Chondrocyte (in vitro differentiated cells): ENCODE measurements at places on chromosomes 13 and 19. TPM values are rescaled to one million over a fixed set of nuclear protein-coding genes. Genes with fewer than 3 reads are reported as not detected.

DNA sequence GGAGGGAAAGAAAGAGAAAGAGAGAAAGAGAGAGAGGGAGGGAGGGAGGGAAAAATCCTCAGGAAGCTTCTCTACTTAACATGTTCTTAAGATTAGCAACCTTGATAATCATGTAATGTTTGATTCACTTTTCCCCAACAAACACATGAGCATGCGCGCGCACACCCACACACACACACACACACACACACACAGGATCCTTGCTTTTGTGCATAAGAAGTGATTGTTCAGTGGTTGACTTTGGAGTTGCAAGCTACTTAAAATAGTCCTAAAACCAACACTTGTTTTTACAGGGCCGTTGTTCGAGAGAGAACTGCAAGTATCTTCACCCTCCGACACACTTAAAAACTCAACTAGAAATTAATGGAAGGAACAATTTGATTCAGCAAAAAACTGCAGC, 100.0 kb upstream of the RAP2A start:
- H3K4me1 ChIP-seq = peaks cover 28% of the 10 kb centered on the region
- no peak overlapping the region for H3K27ac ChIP-seq
- no peaks in the 10 kb centered on the region for H3K27me3 ChIP-seq
- no peak overlapping the region for H3K4me3 ChIP-seq
- no peak for DNase-seq

DNA sequence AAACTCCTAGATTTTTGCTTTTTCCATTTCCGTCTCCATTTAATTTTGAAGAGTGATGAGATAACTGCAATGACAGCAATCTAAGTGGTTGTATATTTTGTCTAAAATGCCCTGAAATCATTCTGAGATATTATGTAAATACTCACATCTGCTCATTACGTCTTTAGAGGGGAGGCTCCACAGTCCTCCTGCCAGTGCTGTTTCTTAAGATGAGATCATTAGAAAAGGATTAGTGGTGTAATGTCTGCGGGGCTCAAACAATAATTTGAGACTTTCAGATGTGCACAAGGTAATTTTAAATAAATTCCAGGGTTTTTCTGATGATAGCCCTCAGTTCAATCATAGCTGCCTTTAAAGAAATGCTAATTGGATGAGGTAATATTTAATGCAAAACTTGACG, 437.9 kb downstream of the FOXO1 start:
- H3K27me3 ChIP-seq = no peaks in the 10 kb centered on the region
- no peak overlapping the region for H3K27ac ChIP-seq
- H3K4me3 ChIP-seq = no peak overlapping the region

DNA sequence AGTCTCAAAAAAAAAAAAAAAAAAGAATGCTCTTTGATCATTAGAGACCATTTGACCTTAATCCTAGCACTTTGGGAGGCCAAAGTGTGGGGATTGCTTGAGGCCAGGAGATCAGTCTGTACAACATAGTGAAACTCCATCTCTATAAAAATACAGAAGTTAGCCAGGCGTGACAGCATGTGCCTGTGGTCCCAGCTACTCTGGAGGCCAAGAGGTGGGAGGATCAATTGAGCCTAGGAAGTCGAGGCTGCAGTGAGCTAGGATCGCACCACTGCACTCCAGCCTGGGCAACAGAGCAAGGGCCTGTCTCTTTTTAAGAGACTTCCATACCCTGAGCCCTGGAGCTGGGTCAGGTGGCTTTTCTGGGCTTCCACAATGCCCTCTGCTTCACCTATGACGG, 11.5 kb upstream of the COLGALT1 start:
- H3K36me3 ChIP-seq = no peaks in the 10 kb centered on the region
- H3K4me3 ChIP-seq = no peak overlapping the region
- H3K27me3 ChIP-seq = no peaks in the 10 kb centered on the region

- H3K27me3 ChIP-seq = no peaks in the 10 kb centered on the region
- peaks cover 57% of the 10 kb centered on the region for H3K36me3 ChIP-seq
- peaks cover 45% of the 10 kb centered on the region for H3K4me1 ChIP-seq
- peak overlapping the region; percentile 57 for H3K27ac ChIP-seq
Observed at GRCh38 chr13:110509478-110509926, 52.0 kb downstream of the RAB20 start.

DCT gene
- total RNA-seq = not detected in 3 replicates

GRCh38 chr19:7900401-7900870, 3.2 kb upstream of the MAP2K7 start:
- H3K27me3 ChIP-seq = no peaks in the 10 kb centered on the region

DNA sequence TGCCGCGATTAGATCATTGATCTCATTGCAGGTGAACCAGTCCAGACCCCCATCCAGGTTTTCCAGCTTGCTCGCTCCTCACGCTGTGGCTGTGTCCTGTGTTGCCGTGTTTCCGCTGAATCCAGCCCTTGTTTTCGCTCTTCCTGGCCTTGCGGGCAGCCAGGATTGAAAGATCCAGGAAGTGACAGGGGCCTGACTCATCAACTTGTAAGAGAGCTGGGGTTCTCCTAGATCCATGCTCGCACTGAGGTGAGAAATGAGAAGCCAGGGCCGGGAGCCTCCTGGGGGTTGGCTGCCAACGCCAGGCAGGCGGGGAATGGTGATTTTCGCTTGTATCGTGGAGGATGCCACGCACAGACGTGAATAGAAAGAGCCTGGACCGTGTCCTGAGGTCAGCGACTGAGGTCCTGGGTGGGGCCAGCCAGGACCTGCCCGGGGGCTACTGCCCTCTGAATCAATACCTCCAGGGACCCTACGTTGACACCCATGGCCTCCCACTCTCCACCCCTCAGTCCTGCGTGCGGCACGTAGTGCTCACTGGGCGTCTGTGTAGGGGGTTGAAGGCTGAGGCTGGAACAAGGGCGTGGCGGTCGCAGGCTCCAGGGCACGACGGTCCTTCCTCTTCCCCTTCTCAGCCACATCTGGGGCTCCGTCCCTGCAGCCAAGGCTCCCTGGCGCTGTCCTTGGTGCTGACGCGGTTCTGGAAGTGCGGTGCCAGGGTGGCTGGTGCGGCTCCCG, 7.3 kb upstream of the PTPRH start:
- DNase-seq = no peak
- no peaks in the 10 kb centered on the region for H3K27me3 ChIP-seq
- H3K4me3 ChIP-seq = peak overlapping the region; percentile 85
- H3K36me3 ChIP-seq = peaks cover 2% of the 10 kb centered on the region
- H3K27ac ChIP-seq = peak overlapping the region; percentile 97

- H3K4me1 ChIP-seq = peaks cover 29% of the 10 kb centered on the region
- H3K4me3 ChIP-seq = no peak overlapping the region
Observed at GRCh38 chr19:48711106-48711662, 8.3 kb downstream of the MAMSTR start.

KIR2DL3 gene
- total RNA-seq = not detected in 3 replicates

GRCh38 chr13:45751885-45752284, 49.8 kb downstream of the CBY2 start:
- no peaks in the 10 kb centered on the region for H3K36me3 ChIP-seq
- H3K4me1 ChIP-seq = no peaks in the 10 kb centered on the region
- peaks cover 6% of the 10 kb centered on the region for H3K27me3 ChIP-seq
- no peak overlapping the region for H3K27ac ChIP-seq
- no peak for DNase-seq

DNA sequence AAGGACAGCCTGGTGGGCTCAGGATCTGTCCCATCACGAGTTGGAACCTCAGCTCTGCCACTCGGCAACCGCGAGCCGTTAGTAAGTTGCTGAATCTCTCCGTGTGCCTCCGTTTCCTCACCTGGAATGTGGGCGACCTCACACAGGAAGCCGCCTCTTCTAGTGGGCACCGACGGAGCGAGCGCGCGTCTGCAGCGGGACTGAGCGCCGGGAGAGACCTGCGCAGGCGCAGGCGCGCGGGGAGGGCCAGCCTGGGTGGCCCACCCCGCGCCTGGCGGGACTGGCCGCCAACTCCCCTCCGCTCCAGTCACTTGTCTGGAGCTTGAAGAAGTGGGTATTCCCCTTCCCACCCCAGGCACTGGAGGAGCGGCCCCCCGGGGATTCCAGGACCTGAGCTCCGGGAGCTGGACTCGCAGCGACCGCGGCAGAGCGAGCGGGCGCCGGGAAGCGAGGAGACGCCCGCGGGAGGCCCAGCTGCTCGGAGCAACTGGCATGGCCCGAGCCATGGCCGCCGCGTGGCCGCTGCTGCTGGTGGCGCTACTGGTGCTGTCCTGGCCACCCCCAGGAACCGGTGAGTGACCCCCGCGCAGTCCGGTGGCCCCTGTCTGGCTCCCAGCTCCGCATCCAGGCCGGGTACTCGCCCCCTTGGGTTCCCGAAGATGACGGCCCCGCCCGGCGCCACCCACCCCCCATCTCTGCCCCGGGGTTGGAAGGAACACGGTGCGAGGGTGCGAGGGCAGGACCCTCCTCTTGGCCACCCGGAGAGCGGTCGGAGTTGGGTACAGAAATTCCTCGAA, at the start of gene PVR:
Gene PVR, plus strand, starts transcription at position 306 of the 797 bp plus-strand sequence. Its CDS starts 187 bp downstream, at position 493.
- peak within 1 kb of the TSS; percentile 90 for H3K4me3 ChIP-seq
- peaks cover 4% of the 10 kb centered on the region for H3K36me3 ChIP-seq
- H3K27ac ChIP-seq = peak within 1 kb of the TSS; percentile 90
- no peaks in the 10 kb centered on the region for H3K27me3 ChIP-seq

GRCh38 chr19:4068047-4068966, 1.6 kb upstream of the ZBTB7A start:
- peaks cover 12% of the 10 kb centered on the region for H3K4me1 ChIP-seq
- H3K27me3 ChIP-seq = no peaks in the 10 kb centered on the region
- no peaks in the 10 kb centered on the region for H3K36me3 ChIP-seq
- H3K27ac ChIP-seq = peak overlapping the region; percentile 74
- peak overlapping the region; percentile 60 for H3K4me3 ChIP-seq

CRTC1 gene
- 14.6 to 17.2 TPM (median 15.5 TPM) in 3 replicates for total RNA-seq

DNA sequence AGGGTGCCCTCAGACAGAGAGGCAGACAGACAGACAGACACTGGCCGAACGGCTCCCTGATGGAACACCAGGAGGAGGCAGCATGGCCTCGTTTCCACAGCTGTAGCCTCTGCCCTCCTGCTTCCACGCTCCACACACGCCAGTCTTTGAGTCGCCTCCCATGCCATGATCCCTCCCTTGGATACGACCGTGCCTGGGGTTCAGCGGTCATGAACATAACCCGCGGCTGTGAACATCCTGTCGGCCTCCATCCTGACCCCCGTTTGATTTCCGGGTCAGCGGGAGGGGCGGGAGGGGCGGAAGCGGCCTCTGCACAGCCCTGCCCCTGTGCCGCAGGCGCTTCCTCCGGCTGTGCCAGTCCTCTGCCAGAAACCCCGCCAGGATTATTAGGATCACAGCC, 23.4 kb downstream of the GP6 start:
- no peak overlapping the region for H3K4me3 ChIP-seq
- peaks cover 13% of the 10 kb centered on the region for H3K4me1 ChIP-seq
- no peaks in the 10 kb centered on the region for H3K27me3 ChIP-seq
- H3K36me3 ChIP-seq = peaks cover 2% of the 10 kb centered on the region
- no peak overlapping the region for H3K27ac ChIP-seq

XRCC1 gene
- 22.8 to 30.5 TPM (median 30.4 TPM) in 3 replicates for total RNA-seq

GRCh38 chr13:103958691-103959090, 892.5 kb upstream of the SLC10A2 start:
- DNase-seq = no peak
- no peaks in the 10 kb centered on the region for H3K36me3 ChIP-seq
- H3K4me3 ChIP-seq = no peak overlapping the region

DNA sequence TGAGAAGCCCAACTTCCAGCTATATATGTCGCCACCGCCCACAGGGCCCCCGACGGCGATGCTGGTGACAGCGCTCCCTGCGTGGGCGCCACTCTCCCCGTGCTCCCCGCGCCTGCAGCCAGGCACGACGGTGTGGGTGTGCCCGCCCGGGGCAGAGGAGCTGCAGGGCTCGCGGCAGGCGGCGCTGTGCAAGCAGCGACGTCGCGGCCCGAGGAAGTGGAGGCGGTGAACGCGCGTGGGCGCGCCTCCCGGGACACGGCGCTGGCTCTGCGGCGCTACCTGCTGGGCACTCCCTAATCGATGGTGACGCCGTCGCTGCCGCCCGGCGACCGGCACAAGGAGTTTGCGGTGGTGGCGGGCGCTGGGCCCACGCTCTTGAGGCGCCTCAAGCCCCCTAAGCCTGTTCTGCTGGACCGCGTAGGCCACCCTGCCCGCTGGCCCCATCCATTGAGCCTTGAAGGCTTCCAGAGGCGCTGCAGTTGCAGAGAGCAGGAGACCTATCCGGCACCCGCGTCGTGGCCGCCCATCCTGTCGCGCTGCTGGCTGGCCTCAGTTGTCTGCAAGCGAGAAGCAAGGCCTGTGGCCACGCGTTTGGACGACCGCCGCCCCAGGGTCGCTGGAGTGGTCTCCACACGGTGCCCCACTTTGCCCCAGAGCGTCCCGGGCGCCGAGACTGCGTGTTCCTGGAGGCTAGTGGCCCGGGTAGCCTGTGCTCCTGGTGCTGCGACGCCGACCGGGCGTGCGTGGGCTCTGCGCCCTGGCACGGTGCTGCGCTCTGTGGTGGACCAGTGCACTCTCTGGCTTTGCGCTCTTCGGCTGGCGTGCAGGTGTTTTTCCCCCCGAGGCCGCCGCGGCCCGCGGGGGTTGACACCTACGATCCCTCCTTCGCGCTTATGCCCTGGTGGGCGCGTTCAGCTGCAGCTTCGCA, 23.1 kb downstream of the LRFN3 start:
- no peak overlapping the region for H3K4me3 ChIP-seq
- no peak for DNase-seq

RASGRP4 gene
- total RNA-seq = not detected in 3 replicates

KLK15 gene
- total RNA-seq = not detected in 3 replicates

CAMSAP3 gene
- 0.41 to 0.42 TPM in 2 of 3 replicates, not detected in the other for total RNA-seq

DNA sequence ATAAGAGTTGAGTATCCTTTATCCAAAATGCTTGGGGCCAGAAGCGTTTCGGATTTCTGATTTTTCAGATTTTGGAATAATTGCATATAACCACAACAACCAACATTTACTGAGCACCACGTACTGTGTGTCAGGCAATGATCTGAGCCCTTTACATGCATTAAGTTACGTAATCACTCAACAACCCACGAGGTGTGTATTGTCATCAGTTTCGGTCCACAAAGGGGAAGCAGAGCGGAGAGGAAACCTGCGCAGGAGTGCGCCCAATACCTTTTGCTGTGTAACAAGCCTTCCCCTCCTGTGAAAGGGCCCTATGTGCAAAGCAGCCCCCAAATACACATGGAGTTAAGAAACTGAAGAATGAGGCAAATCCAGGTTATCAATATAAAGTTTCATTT, 20.7 kb upstream of the NLRP12 start:
- no peak overlapping the region for H3K27ac ChIP-seq
- H3K4me3 ChIP-seq = no peak overlapping the region
- H3K36me3 ChIP-seq = no peaks in the 10 kb centered on the region

DNA sequence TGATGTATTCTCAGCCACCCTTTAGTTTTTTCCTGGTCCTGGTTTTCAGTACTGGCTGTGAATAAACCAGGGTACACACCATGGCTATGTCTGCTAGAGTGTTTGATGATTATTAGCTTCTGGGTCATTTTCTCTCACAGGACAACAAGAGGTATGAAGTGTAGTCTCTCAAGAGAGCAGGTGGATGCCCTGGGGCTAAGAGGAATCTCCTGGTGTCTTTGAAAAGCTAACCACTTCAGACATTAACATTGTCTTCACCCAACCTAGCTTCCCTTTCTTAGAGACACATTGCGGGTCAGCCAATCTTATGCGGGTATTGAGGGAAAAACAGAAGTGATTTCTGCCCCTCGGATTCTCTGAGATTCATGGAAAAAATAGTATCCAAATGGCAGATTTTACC, 1.6 kb downstream of the ZNF730 start:
- H3K27ac ChIP-seq = no peak overlapping the region
- no peak overlapping the region for H3K4me3 ChIP-seq
- DNase-seq = no peak
- H3K36me3 ChIP-seq = peaks cover 4% of the 10 kb centered on the region

- H3K4me3 ChIP-seq = no peak overlapping the region
- no peak overlapping the region for H3K27ac ChIP-seq
- H3K27me3 ChIP-seq = no peaks in the 10 kb centered on the region
- DNase-seq = no peak
- H3K36me3 ChIP-seq = no peaks in the 10 kb centered on the region
Observed at GRCh38 chr13:100827489-100828176, 153.0 kb upstream of the TMTC4 start.

FUT6 gene
- not detected in 3 replicates for total RNA-seq

GPATCH1 gene
- total RNA-seq = 6.3 to 8.7 TPM (median 7.1 TPM) in 3 replicates

OR7A5 gene
- total RNA-seq = not detected in 3 replicates

LPAR6 gene
- 3.9 to 5.4 TPM (median 4.1 TPM) in 3 replicates for total RNA-seq

LILRB3 gene
- not detected in 3 replicates for total RNA-seq
